ENCODE measurements at places on chromosomes 5 and 9.

DNA sequence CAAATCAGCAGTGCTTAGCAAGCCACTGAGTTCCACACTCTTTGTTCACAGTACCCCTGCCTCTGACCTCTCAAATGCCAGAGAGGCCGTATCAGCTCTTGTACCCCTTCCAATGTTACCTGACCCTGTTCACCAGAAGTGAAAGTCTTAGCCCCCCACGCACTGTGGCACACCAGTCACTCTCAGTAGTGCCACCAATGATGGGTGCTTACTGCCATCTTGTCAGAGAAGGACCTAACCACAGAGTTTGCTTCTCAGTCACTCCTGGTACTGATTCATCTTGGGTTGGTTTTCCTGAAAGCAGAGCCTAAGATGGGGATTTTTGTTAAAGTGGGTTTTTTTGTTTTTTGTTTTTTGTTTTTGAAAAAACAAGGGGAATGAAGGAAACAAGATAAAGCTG, 28.8 kb upstream of the PANK3 start:
- no peak for DNase-seq

DNA sequence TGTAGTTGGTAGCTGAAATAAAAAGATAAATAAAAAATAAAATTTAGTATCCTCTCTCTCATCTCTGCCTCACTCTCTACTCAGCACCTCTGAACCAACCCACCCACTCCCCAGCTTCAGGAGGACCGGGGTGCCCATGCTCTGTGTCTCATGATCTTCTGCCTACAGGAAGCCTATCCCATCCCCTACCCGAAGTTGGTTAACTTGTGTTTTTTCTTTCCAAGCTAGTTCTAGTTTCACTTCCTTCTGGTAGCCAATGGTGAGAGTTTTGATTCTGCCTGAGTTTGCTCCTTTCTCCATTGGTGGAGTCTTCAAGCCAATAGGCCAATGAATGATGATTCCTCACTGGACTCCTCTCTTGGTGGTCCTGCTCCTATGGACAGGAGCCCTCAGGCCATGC, 32.1 kb downstream of the SNX24 start:
- DNase-seq, result no peak

GRCh38 chr9:87069690-87070089, 122.4 kb upstream of the GAS1 start:
- no peak for DNase-seq

DNA sequence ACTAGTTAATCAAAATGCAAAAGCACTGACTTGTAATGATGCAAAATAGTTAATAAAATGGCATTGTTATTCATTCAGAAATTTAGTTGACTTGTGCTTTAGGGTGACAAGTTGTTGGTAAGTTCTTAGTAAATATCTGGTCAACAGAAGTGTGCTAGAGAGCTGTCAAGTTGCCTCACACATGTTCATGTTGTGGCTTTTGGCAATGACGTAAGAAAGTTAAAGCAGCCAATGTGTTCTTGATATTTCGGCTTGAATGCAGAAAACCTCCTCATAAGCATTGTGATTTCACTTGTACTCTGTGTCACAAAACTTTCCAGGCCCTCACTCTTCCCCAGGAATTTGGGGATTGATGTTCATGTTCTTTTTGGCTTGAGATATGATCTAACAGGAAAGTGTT, 626.7 kb downstream of the PRR16 start:
- no peak for DNase-seq

GRCh38 chr5:168831383-168831782, 252.2 kb upstream of the PANK3 start:
- DNase-seq, result no peak

GRCh38 chr5:32680183-32680582, 30.9 kb upstream of the NPR3 start:
- DNase-seq, result no peak

DNA sequence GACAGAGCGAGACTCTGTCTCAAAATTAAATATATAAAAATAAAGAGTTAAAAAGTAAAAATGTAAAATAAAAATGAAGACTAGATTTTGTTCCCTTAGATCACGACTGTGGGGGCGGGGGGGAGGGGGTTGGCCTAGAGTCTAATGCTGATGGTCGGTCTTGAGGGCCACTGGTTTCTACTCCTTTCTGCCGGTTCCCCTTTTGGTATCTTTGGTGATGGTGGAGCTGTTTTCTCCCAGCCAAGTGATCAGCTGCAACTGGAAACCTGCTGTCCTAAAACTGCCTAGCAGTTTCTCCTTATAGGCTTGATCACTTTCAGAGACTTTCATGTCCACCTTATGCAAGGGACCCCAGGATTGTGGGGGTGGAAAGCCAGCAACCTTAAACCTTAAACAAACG, 1.1 kb downstream of the SRD5A1 start:
- peak; percentile 56 for DNase-seq

- DNase-seq, result no peak
These were observed 27.6 kb upstream of the CDKN2AIPNL start for GRCh38 chr5:134439210-134439654.

DNA sequence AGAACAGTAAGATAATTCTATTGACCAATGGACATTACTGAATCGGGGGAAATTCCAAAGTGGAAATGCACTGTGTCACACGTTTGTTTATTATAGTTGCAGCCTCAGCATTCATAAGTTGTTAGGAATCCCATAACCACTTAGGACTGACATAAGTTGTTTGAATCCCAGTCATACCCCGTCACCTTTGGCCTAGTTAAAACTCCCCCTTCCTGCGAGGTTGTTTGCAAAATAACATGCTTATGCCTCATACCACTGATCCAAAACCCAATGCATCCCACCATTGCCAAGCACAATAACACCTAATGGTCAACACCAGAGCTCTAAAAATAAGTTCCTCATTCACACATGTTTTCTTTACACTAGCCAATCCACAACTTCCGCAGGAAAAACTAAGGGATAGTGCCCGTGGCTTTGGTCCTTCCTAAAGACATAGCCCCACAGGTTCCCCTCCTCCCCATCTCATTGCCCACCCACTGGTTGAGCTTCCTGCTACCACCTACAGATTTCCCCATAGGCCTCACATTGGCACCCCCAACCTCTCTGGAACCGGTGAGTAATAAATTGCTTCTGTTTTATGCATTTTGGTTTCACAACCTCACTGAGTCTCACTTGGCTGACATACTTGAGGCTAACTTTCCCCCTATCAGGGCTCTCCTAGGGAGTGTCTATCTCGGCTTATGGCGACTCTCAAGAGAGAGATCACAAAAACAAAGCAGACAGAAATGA, 42.3 kb upstream of the MUSK start:
- no peak for DNase-seq

GRCh38 chr5:126016256-126016655, 407.0 kb upstream of the GRAMD2B start:
- no peak for DNase-seq

GRCh38 chr9:72614067-72614466, 92.7 kb downstream of the TMC1 start:
- no peak for DNase-seq

DNA sequence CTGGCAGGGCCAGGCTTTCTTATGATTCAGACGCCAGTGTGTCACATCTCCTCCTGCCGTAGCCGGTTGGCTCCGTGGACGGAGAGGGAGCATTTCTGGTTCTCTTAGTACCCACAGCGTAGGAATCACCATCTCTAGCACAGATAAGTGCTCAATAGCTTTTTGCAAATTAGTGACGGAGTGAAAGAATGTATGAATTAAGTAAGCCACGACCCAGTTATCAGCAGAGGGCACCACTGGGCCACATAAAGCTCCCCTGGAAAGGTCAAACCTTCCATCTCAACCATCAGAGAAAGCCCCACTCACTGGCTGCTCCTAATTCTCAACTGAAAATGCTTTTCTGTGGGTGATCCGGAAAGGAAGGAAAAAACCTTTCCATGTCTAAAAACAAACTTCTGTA, 317.0 kb upstream of the ADCY2 start:
- peak; percentile 31 for DNase-seq
